Nephron progenitor cell (in vitro differentiated cells): ENCODE measurements at places on chromosomes 1 and 21.
A peak's percentile ranks its signal among the peaks of the same experiment; 100 is the strongest.

DNA sequence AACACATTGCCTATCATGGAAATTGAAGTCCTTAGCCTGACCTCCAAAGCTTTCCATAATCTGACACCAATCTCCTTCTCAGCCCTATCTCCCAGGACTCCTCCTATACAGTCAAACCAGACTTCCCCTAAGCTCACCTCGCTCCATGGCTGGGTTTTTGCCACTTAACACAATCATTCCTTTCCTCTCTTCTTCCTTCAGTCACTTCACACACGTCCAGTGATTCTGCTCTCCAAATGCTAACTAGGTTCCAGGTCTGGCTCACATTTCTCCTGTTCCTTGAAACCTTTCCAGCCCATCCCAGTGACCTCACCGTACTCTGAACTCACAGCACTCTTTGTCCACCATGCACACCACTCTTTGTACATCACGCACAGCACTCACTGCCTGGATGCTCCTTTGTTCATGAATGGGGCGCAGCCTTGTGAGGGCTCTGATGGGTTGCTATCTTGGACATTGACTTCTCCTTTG lies 98.4 kb downstream of the GLUL start:
- DNase-seq = no peak

- DNase-seq = no peak
Observed at GRCh38 chr1:19010995-19011844, 54.7 kb upstream of the IFFO2 start.

GRCh38 chr1:9187004-9187403 lies 47.6 kb upstream of the H6PD start:
- no peak for DNase-seq

GRCh38 chr1:109457819-109458218 lies 8.5 kb upstream of the SYPL2 start:
- no peak for DNase-seq

GRCh38 chr1:247506831-247507230 lies 29.4 kb downstream of the OR2C3 start:
- no peak for DNase-seq

- DNase-seq = peak; percentile 0
Observed at GRCh38 chr21:45997495-45998275, 16.1 kb downstream of the COL6A1 start.

DNA sequence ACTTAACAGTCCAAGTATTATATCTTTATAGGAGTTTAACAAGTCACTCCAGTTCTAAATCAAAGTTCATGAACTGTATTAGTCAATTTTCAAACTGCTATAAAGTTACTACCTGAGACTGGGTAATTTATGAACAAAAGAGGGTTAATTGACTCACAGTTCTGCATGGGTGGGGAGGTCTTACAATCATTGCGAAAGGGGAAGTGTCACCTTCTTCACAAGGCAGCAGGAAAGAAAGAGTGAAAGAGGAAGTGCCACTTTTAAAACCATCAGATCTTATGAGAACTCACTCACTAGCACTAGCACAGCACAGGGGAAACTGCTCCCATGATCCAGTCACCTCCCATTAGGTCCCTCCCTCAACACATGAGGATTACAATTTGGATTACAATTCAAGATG lies 70.0 kb downstream of the CLCA4 start:
- no peak for DNase-seq

- DNase-seq = no peak
Observed at GRCh38 chr1:223216531-223217205, 73.6 kb upstream of the TLR5 start.

DNA sequence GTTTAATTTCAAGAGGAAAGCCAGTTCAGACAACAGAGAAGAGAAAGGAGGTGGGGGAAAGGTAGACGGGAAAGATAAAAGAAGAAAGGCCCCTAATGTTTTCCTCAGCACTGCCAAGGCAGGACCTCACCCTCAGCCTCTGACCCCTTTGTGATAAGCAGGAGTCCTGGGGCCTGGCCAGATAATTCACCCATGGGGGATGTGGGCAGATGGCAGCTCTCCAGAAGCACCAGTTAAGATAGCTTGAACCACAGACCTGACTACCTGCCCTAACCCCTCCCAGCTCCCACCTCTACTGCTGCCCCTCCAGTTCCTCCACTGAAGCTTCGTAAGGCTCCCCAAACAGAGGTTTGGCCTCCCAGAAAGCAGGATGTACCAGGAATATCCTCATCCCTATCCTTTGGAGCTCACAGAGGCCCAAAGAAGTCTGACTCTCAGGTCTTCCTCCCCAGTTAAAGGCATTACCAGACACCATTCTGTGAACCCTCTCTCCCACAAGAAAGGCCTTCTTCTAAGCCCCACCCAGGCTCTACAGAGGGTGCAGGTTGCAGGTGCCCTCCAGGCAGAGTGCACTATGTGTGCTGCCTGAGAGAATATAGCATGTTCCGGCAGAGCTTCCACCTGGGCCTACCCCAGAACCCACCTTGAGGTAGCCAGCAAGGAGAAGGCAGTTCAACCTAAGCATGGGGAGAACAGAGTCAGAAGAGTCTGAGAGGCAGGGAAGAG lies 9.2 kb upstream of the SNAPIN start:
- no peak for DNase-seq

DNA sequence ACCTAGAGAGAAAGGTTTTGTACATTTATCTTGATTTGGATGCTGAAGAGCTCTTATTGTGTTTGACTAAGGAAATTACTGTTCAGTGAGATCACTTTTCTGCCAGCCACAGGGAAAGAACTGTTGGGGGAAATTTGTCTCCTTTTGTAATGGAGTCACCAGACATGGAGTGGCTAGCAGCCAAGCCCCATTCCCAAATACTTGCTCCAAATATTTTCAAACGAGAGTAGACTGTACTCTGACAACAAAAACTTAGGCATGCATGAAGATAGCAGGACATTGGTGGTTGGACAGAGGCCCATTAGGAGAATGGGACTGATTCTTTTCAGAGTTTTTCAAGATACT lies 21.1 kb downstream of the IPO9 start:
- no peak for DNase-seq

- peak; percentile 78 for DNase-seq
Observed at GRCh38 chr1:35707601-35708440, 10.9 kb downstream of the C1orf216 start.

- no peak for DNase-seq
Observed at GRCh38 chr1:168433238-168433637, 110.6 kb downstream of the XCL2 start.

DNA sequence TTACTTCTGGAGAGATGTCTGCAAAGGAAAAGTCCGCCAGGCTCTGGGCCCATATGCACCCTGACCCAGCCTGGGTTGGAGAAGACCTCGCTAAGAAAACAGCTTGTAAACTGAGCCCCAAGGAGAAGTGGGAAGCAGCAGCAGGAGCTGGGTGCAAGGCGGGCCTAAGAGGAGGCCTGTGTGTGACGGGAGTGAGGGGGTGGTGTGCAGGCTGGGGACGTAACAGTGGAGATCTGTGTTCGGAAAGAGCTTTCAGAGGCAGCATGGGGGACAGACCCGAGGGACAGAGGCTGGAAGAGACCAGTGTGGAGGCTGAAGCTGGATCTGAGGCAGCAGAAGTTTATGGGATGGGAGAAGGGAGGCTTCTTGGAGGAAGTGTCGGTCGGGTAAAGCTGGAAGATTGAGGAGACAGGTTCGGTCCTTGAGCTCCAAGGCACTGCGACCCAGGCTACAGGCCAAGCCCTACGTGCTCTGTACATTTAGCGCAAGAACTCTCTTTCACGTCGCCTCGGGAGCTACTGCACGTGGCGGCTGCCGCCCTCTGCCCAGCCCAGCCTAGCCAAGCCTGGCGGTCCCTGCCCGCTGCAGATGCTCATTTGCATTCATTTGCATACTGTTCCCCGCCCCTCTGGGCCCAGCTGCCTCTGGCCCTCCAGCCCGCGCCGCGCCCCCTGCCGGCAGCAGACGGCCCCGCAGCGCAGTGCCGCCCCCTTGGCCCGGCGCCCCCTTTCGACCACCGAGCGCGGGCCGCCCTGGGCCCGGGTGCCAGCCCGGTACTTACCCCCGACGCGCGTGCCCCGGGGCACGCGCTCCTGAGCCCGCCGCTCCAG lies 6.3 kb downstream of the HPCA start:
- peak; percentile 74 for DNase-seq

- DNase-seq = no peak
Observed at GRCh38 chr1:56190806-56191365, 388.5 kb downstream of the PLPP3 start.

DNA sequence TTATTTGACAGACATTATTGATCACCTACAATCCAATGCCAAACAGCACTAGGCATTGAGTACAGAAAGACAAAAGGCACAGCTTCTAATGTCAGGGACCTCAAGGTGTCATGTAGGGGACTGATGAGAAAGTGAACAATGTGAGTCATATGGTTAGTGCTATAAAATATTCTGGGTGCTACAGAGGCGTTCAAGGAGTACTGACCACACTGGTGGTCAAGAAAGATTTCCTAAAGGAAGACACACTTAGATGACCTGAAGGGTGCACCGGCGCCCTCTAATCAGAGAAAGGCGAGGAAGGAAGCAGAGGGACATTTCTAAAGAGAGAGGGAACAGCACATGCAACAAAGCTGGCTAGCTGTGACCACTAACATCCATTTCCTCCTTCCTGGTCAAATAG lies 64.9 kb upstream of the F3 start:
- no peak for DNase-seq

DNA sequence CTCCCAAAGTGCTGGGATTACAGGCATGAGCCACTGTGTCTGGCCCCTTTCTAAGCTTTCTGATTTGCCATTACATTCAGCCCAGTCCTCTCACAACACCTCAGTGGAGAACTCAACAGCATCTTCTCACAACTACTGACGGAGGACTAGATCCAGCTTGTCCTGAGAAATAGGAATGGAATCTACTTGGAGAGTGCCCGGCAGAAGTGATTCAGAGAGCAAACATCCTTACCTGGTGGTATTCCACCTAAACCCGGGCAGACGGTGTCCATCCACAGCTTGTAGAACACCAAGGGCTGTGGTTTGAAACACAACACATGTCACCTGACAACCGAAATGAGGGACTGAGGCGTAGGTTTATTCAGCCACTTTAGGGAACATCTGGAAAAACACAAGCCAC lies 28.8 kb upstream of the CCSAP start:
- no peak for DNase-seq

- DNase-seq = no peak
Observed at GRCh38 chr1:5685446-5686040, 306.7 kb downstream of the NPHP4 start.

DNA sequence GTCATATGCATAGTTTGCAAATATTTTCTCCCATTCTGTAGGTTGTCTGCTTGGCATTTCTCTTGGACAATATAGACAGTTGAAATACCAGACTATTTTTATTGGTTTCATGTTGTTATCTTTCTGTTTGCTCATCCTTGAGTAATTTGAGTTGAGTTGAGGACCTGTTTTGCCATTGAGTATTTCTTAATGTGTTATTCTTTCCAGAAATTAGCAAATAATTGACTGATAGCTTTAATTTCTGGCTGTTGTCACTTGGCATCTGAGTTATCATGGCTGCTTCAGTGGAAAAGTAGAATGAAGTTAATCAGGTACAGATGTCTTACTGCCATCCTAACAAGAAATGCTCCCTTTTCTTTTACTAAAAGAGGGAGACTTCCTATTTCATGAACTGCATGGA lies 264.8 kb upstream of the DUSP10 start:
- DNase-seq = no peak

DNA sequence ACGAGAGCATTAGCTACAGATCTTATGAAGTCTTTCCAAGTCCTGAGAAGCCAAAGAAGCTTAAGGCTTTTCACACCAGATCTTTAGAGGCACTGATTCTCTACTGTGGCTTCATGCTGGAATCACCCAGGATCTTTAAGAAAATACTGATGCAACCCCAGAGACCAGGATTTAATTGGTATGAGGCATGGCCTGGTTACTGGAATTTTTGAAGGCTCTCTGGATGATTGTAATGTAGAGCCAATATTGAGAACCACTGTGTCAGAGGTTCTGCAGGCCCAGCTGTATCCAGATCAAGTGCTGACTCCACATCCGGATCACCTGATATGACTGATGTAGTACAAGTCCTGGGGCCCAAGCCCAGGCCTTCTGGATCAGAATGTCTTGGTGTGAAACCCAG lies 105.7 kb downstream of the PLPPR5 start:
- DNase-seq = no peak

DNA sequence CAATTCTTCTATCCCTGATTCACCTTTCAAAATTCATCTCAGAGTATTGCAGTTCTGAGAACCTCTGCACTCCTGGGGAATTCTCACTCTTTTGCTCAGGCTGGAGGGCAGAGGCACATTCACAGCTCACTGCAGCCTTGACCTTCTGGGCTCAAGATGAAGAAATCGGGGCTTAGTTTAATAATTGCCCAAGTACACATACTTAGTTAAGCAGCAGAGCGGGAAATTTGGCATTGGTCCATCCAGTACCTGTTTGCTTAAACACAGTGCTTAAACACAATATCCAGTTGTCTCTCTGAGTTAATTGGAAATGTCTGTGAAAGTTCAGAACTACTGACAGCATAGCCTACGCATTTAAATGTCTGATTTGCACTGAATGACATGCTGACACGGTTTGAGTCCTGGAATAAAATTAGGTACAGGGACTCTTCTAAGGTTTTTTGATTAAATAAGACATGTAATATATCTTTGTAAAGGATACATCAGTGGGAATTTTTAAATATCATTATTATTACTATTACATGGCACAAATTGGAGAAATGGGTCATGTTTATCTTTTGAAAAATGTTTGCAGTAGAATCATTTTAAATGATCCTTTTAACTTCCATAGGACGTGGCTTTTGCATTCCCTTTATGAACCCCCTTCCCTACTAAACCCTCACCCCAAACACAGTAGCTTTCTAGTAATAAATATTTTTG lies 337.4 kb downstream of the SRGAP2C start:
- no peak for DNase-seq

DNA sequence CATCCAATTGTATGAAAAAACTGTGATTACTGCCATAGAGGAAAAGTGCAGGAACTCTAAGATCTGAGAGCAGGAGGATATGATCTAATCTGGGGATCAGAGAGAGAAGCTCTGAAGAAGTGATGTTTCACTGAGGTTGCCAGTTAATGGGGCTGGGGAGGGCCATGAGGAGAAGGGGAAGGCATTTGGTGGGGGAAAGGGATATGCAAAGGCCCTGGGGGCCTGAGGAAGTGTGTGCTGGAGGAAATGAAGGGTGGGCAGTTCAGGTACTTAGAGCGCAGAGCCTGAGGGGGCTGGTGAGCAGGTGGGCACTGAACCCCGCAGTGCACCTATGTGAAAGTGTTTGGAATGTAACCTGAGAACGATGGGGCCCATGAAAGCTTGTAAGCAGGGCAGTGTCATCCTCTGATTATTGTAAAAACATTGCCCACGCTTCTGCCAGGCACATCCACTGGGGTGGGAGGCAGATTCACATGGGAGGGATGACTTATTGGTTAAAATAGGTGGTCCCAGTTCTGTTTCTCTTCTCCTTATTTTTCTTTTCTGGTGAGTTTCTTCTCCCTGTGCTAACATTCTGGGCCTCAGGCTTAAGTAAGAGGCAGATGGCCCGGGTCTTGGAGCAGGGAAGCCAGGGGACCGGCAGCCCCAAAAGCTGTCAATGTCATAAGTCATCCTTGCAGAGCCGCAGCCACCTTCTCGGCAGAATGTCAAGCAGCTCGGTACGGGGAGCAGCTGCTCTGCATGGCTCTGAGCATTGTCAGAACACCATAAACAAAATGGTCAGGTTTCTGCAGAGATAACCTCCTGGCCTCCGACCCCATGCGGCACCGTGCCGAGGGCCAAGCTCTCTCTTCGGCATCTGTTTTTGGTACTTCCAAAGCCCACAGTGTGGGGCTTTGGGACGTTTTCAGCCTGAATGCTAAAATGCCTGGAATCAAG lies 492.0 kb upstream of the VAMP3 start:
- peak; percentile 21 for DNase-seq
